ENCODE measurements at places on chromosomes 5 and 9. TPM values are rescaled to one million over a fixed set of nuclear protein-coding genes. Genes with fewer than 3 reads are reported as not detected.

The ANKRD31 gene
- 0.17 TPM for total RNA-seq

The TMEM232 gene
- 0.60 TPM for total RNA-seq

The DMRTA1 gene
- total RNA-seq, result not detected

The PCDHA1 gene
- not detected for total RNA-seq

The MYOT gene
- total RNA-seq, result not detected

The ADAMTSL2 gene
- total RNA-seq, result not detected

The ZNF462 gene
- total RNA-seq, result 0.37 TPM

The PANK3 gene
- total RNA-seq, result 42.4 TPM

The ACTBL2 gene
- not detected for total RNA-seq

The C9orf153 gene
- total RNA-seq, result 0.35 TPM

The HAVCR1 gene
- total RNA-seq, result 1.5 TPM

The UBAC1 gene
- 29.7 TPM for total RNA-seq

The SIT1 gene
- total RNA-seq, result 202 TPM

The TIGD6 gene
- 2.2 TPM for total RNA-seq

The LHX6 gene
- not detected for total RNA-seq

The CER1 gene
- total RNA-seq, result not detected

The PCDHB11 gene
- total RNA-seq, result not detected

The SLC46A2 gene
- total RNA-seq, result not detected

The CYLC2 gene
- not detected for total RNA-seq

The SPATA31D4 gene
- not detected for total RNA-seq

The GTF3C5 gene
- 75.1 TPM for total RNA-seq

The PROB1 gene
- 3.3 TPM for total RNA-seq

The RPP25L gene
- 26.8 TPM for total RNA-seq

The NNT gene
- 101 TPM for total RNA-seq

The IL7R gene
- total RNA-seq, result 451 TPM

The CCDC183 gene
- total RNA-seq, result 0.97 TPM

The HTR4 gene
- not detected for total RNA-seq

Data from activated CD4-positive, alpha-beta T cell treated with anti-CD3 and anti-CD28 coated beads, Interleukin-2, amount 10 ng/mL, durations not matched to agents 7 days and 5 days (primary cell).